ENCODE measurements at places on chromosomes 4 and X. TPM values are rescaled to one million over a fixed set of nuclear protein-coding genes. Genes with fewer than 3 reads are reported as not detected.

Gene RASL11B
- 0.58 TPM for total RNA-seq

GRCh38 chr4:114072781-114073180, 93.3 kb upstream of the ARSJ start:
- DNase-seq: no peak

GRCh38 chr4:94135701-94136100, 72.0 kb upstream of the SMARCAD1 start:
- no peak for DNase-seq

GRCh38 chrX:138946926-138947325, 235.4 kb upstream of the FGF13 start:
- no peak for DNase-seq

Gene KIAA1210
- total RNA-seq: not detected

DNA sequence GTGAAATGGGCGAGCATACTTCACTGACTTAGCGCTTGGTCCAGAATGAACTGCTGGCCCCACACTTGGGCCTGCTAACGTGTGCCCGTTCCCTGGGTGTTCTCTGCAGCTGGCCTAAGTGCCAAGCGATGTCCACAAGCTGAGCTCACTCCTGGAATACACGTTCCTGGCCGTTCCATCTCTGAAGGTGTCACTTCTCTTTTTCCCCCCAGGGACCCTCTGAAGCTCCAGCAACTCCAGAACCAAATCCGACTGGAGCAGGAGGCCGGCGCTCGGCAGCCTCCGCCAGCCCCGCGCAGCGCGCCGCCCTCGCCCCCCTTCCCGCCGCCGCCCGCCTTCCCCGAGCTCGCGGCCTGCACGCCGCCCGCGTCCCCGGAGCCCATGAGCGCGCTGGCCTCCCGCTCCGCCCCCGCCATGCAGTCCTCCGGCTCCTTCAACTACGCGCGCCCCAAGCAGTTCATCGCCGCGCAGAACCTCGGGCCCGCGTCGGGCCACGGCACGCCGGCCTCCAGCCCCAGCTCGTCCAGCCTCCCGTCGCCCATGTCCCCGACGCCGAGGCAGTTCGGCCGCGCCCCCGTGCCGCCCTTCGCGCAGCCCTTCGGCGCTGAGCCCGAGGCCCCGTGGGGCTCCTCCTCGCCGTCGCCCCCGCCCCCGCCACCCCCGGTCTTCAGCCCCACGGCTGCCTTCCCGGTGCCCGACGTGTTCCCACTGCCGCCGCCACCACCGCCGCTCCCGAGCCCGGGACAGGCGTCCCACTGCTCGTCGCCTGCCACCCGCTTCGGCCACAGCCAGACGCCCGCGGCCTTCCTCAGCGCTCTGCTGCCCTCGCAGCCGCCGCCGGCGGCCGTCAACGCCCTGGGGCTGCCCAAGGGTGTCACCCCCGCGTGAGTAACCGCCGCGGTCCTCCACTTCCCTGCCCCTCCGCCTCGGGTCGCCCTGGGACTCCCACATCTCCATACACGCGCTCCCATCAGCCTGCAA, 132.3 kb downstream of the CBR4 start:
- DNase-seq: no peak

Gene ZAR1
- not detected for total RNA-seq

Gene SASH3
- not detected for total RNA-seq

DNA sequence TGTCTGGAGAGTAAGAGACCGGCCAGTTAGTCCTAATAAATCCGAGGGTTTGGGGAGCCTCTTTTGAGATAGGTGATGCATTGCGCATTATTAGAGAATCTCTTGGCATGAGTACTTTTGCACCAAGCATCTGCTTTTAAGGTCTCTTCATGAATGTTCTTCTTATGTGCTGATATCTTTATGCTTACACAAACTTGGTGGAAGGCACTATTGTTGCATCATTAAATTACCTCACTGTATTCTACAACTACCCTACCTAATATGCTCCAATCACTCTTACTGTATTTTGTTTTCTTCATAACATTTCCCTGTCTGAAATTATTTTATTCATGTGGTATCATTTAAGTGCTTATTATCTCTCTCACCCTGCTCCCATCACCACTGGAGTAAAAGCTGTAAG, 151.6 kb downstream of the PALLD start:
- DNase-seq: no peak

Gene SPIN2A
- total RNA-seq: not detected

Gene ETDB
- not detected for total RNA-seq

Gene HEPH
- total RNA-seq: 6.5 TPM

Gene MAGEB2
- total RNA-seq: not detected

DNA sequence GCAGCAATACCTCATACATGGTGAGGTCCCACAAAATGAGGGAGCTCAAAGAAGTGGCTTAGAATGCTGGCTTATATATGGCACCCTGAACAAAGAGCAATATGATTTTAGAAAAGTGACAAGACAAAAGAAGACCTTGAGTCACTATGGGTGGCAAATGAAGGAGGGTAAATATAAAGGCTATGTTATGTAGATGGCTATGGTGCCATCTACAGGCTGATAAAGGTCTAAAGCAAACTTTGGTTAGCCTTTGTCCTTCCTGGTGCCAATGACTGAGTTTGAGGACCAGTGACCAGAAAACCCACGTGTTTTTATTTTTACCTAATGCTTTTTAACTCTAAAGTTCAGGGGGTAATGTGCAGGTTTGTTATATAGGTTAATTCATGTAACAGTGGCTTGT, 151.8 kb downstream of the CCNG2 start:
- DNase-seq: no peak

DNA sequence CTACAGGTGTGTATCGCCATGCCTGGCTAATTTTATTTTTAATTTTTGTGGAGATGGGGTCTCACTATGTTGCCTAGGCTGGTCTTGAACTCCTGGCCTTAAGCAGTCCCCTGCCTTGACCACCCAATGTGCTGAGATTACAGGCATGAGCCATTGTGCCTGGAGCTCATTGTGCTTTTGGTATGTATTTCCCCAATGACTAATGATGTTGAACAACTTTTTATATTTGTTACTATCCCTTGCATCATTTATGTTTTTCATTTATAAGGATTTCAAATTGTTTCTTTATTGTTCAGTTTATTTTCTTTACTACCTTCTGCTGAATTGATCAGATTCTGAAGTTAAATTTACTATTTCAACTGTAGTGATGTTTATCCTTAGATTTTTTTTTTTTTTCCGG, 199.7 kb downstream of the CEP135 start:
- no peak for DNase-seq

GRCh38 chr4:14428125-14428524, 574.2 kb upstream of the CPEB2 start:
- DNase-seq: no peak

DNA sequence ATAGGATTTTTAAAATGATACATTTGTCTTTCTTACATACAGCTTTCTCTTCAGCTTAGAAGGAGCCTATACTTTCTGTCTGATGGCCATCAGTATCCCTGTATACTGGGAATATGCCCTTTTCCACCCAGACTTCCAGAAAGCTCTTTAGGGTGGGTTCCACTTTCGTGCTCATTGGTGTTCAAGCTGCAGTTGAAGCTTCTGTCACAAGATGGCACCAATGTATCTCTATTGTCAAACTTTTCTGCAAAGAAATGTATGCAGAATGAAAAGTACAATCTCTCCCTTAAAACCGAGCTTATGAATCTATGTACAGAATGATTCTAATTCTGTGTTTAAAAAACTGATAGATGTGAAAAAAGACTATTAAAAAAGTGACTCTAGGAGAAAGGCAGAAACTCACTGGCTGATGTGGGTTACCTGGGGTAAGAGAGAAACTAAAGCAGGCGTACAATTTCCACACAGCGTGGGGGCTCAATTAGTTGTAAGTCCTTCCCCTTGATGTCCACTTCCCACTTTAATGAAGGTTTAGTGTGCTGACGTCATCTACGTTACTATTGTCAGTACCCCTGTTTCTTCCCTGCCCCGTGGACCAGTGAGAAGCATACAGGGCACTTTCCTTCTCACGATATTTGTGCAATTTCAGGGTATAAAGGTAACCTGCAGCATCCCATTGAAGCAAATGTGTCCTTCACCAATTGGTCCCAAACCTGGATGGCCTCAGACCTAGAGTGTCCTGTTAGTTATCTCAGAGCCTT, 57.3 kb upstream of the TCEAL2 start:
- DNase-seq: no peak

- DNase-seq: no peak
Measured at GRCh38 chr4:118265312-118266144, 87.3 kb downstream of the PRSS12 start.

GRCh38 chr4:45346816-45347435, 620.6 kb upstream of the GNPDA2 start:
- no peak for DNase-seq

- no peak for DNase-seq
Measured at GRCh38 chr4:57211131-57211530, 100.9 kb upstream of the IGFBP7 start.

- DNase-seq: no peak
Measured at GRCh38 chrX:56813318-56813837, 84.3 kb downstream of the NBDY start.

DNA sequence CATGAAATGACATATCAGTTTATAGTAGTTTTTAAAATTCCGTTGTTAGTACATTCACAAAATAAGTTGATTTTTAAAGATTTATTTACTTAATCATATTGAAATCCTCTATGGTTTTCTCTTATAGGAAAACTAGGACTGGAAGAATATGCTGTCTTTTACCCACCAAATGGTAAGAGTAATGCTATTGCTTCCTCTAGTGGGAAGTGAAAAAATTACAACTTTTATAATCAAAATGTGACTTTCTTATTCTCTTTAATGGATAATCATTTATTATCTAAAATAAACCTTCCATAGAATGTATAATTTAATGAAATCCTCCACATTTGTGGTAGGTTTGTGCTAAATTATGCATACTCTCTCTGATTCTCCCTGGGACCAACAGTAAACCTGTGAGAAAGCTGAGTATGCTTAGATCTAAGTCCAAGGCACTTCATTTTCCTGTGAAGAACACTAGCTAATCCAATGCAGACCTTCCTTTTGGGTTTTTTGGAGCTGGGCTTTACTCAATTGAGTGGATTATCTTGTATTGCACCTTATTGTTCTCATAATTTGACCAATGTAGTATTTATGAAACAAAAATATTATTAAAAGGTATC, 136.2 kb downstream of the TBC1D19 start:
- no peak for DNase-seq

Gene RTL9
- total RNA-seq: not detected

Gene HSD17B13
- total RNA-seq: not detected

Gene BRS3
- not detected for total RNA-seq

DNA sequence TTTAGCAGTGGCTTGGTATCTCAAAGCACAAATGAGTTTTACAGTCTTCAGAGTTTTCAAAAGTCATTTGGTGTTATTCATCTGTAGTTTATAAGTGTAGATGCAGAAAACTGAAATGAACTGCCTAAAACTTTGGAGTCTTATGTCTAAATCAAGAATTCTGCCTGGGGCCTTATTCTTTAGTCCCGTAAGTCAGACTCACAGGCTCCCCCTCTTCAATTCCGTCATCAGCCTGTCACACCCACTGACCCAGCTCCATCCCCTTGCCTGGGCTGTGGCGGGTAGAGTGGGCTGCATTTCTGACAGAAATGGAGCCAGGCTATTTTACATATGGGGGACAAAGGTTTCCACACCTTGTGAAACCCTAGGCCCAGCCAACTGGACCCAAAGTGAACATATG, 44.3 kb downstream of the TSPAN5 start:
- DNase-seq: no peak

DNA sequence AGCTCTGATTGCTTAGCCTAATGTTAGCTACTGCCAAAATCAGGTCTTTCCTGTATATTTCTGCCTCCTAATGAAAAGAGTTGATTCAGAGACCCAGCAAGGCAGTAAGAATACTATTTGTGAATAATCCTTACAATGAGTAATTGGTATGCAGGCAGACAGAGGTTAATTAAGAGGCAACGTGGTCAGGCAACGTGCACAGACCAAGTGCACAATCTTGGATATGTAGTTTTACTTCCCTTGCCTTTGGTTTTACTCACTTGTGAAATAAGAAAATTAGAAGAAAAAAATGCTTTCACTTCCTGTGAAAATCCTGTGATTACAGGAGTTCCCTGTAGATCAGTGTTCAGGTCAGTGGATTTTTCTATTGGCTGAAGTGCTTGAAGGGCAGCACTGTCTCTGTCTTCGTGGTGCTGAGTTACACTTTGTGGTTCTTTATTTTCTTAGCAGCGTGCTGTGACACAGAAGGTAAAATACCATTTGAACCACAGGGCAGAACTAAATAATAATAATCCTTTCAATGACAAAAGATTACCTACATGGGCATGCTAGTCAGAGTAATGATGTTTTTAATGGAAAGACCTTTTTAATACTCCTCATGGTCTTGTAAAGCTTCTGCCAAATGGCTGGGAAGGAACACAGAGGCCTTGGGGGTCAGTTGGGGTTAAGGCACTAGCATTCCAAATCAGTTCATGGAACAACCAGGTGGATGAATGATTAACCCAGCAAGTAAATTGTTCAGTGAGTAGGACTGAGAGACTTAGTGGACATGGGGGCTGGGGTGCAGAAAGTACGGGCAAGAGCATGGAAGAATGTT, 430.9 kb downstream of the MAPK10 start:
- no peak for DNase-seq

- DNase-seq: no peak
Measured at GRCh38 chrX:153600032-153600373, 1.1 kb upstream of the CCNQ start.

DNA sequence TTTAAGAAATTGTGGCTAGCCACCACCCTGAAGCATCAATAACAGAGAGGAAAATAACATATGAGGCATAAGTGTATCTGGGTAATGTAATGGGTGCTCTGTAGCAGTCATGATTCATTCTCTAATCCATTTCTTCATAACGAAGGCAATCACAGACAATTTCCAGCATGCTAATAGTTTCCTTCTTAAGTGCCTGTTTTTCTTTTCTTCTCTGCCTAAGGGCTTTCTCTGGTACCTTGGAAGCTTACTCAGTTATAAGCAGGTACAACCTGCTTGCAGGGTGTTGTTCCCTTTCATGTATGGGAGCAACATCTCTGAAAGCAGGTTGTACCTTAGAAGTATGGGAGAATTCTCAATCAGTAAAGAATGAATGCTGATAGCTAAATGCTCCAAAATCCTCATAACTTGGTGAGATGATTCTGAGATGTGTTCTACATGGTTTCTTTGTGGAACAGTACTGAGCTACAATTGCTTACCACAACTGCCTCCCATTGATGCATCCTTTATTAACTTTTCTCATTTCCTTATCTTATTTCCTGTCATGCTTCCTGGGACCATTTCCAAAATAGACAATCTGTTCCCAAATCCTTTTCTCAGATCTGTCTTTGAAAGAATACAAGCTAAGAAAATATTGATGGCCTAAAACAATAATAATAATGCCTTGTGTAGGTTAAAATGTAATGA, 247.6 kb downstream of the PAPSS1 start:
- DNase-seq: no peak
